ENCODE measurements at places on chromosomes 12 and 14. TPM values are rescaled to one million over a fixed set of nuclear protein-coding genes. Genes with fewer than 3 reads are reported as not detected.

DNA sequence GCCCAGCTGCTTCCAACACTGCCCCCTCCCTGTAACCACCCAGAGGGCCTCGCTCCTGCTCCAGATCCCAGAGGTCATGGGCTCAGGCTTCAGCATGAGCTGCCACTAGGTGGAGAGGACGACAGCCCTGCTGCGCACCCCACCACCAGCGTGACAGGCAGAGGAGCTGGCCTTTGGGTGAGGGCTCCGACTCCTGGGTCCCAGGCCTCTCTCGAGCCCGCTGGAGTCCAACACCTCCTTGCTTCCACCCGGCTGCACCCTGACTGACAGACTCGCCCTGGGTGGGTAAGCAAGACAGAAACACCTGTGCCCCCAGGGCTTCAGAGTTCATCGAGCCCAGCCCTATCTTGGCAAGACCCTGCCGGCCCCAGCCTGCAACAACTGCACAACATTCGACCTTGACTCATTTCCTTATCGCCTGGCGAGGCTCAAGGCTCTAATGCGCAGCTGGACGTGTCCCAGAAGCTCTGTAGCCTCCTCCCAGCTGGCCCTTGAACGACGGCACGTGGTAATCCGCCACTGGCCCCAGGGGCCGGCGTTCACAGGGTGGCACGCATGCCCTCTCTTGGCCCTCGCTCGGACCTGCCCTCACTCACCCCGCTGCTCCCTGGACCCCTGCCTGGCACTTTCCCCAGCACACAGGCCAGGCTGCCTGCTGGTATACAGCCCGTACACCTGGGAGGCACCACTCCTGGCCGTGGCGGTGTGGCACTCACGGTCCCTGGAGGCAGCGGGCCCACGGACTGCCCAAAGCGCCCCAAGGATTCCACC, 28.0 kb downstream of the VPS37B start:
- H3K4me1 ChIP-seq = peaks cover 48% of the 10 kb centered on the region
- no peak overlapping the region for H3K27ac ChIP-seq
- H3K4me3 ChIP-seq = no peak overlapping the region
- peaks cover 70% of the 10 kb centered on the region for H3K36me3 ChIP-seq

The ACVRL1 gene
- 8.4 TPM for total RNA-seq

The SERPINA10 gene
- 0.06 TPM for total RNA-seq

- no peak overlapping the region for H3K27ac ChIP-seq
- DNase-seq = peak; percentile 50
- no peaks in the 10 kb centered on the region for H3K4me1 ChIP-seq
- H3K36me3 ChIP-seq = peaks cover 2% of the 10 kb centered on the region
Measured at GRCh38 chr12:94329366-94329765, 130.3 kb downstream of the CEP83 start.

DNA sequence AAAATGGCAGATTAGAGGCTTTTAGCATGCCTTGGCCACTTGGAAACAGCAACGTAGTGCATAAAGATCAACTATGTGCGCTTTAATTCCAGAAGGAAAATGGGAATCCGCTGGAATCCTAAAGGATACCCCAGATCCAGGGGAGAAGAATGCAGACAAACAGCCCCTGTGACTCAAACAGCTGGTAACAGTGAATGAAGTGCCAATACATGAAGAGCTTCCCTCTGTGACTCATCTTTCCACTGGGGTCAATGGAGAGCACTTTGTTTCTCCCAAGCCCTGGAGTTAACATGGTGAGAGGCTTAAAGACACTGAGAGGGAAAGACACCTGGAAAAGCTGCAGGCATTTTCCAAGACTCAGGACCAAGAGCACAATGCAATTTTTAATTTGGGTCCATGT, 263.1 kb downstream of the CEP128 start:
- no peak overlapping the region for H3K27ac ChIP-seq
- H3K4me1 ChIP-seq = no peaks in the 10 kb centered on the region
- DNase-seq = no peak
- H3K36me3 ChIP-seq = no peaks in the 10 kb centered on the region
- no peaks in the 10 kb centered on the region for H3K27me3 ChIP-seq

- DNase-seq = no peak
- no peak overlapping the region for H3K4me3 ChIP-seq
- H3K36me3 ChIP-seq = no peaks in the 10 kb centered on the region
- no peaks in the 10 kb centered on the region for H3K4me1 ChIP-seq
- H3K27me3 ChIP-seq = no peaks in the 10 kb centered on the region
Measured at GRCh38 chr14:83646228-83646627, 1883.7 kb upstream of the FLRT2 start.

The OAS1 gene
- total RNA-seq = 14.0 TPM

GRCh38 chr12:89621521-89621920, 87.1 kb downstream of the ATP2B1 start:
- no peak for DNase-seq
- no peak overlapping the region for H3K4me3 ChIP-seq
- no peak overlapping the region for H3K27ac ChIP-seq
- no peaks in the 10 kb centered on the region for H3K27me3 ChIP-seq
- peaks cover 6% of the 10 kb centered on the region for H3K36me3 ChIP-seq
